Epithelial cell of umbilical artery (primary cell): ENCODE measurements at places on chromosomes 2 and 18. TPM values are rescaled to one million over a fixed set of nuclear protein-coding genes. Genes with fewer than 3 reads are reported as not detected.

Gene IL1RN
- total RNA-seq: not detected in 2 replicates

Gene SPATA3
- not detected in 2 replicates for total RNA-seq

Gene PSD4
- total RNA-seq: under 0.01 and 0.30 TPM in 2 replicates

Gene CHRNG
- not detected in 2 replicates for total RNA-seq

Gene TMEM200C
- total RNA-seq: 2.3 and 2.6 TPM in 2 replicates

Gene PSMA8
- total RNA-seq: not detected in 2 replicates

Gene SUCLG1
- total RNA-seq: 52.6 and 71.3 TPM in 2 replicates

Gene UNC80
- total RNA-seq: not detected in 2 replicates
